Bronchial smooth muscle cell (primary cell): ENCODE measurements at places on chromosomes 3 and 15. TPM values are rescaled to one million over a fixed set of nuclear protein-coding genes. Genes with fewer than 3 reads are reported as not detected.

Gene ADCY5
- 0.16 and 1.2 TPM in 2 replicates for total RNA-seq

Gene FAH
- 57.2 and 66.1 TPM in 2 replicates for total RNA-seq

Gene SCAMP5
- total RNA-seq = 0.52 and 0.79 TPM in 2 replicates

Gene AQP9
- total RNA-seq = not detected in 2 replicates

Gene GOLGA8T
- under 0.01 and 0.17 TPM in 2 replicates for total RNA-seq

Gene SNTN
- total RNA-seq = not detected in 2 replicates

Gene NMB
- 1.3 and 2.4 TPM in 2 replicates for total RNA-seq

Gene GRAMD2A
- total RNA-seq = 0.09 and 0.16 TPM in 2 replicates

Gene FANCD2OS
- not detected in 2 replicates for total RNA-seq

Gene ARHGEF26
- 0.09 and 0.95 TPM in 2 replicates for total RNA-seq

Gene DAZL
- total RNA-seq = not detected in 2 replicates

Gene CCDC54
- not detected in 2 replicates for total RNA-seq

Gene UBR1
- 36.2 and 40.0 TPM in 2 replicates for total RNA-seq

Gene ARNT2
- total RNA-seq = 1.3 and 3.9 TPM in 2 replicates

Gene REC114
- total RNA-seq = not detected in 2 replicates

Gene SLC2A2
- not detected in 2 replicates for total RNA-seq

Gene ZKSCAN7
- 5.8 and 6.2 TPM in 2 replicates for total RNA-seq

Gene PAK6
- total RNA-seq = under 0.01 and 0.16 TPM in 2 replicates

Gene PCNP
- total RNA-seq = 52.7 and 103 TPM in 2 replicates

Gene CIP2A
- total RNA-seq = 4.3 and 4.9 TPM in 2 replicates

Gene CASR
- not detected in 2 replicates for total RNA-seq

Gene APEH
- 103 and 115 TPM in 2 replicates for total RNA-seq

Gene FES
- 30.7 and 52.2 TPM in 2 replicates for total RNA-seq

Gene GOLGA8J
- total RNA-seq = 0.09 TPM in 1 of 2 replicates, not detected in the other

Gene GOLGA6D
- total RNA-seq = under 0.01 TPM in 1 of 2 replicates, not detected in the other

Gene SEMA6D
- total RNA-seq = 4.9 and 9.5 TPM in 2 replicates

Gene A4GNT
- not detected in 2 replicates for total RNA-seq

Gene IQCH
- 3.5 and 4.8 TPM in 2 replicates for total RNA-seq

Gene NANOGP8
- not detected in 2 replicates for total RNA-seq

Gene MYH15
- 0.86 and 0.95 TPM in 2 replicates for total RNA-seq

Gene CPN2
- not detected in 2 replicates for total RNA-seq

Gene SLC15A2
- under 0.01 and 0.43 TPM in 2 replicates for total RNA-seq

Gene ATP13A5
- total RNA-seq = not detected in 2 replicates

Gene NCKIPSD
- total RNA-seq = 8.4 and 9.4 TPM in 2 replicates

Gene IQCF5
- not detected in 2 replicates for total RNA-seq

Gene CCDC191
- total RNA-seq = 1.7 and 2.7 TPM in 2 replicates

Gene GOLGA8S
- total RNA-seq = under 0.01 and 0.09 TPM in 2 replicates

Gene ARPC4
- 168 and 191 TPM in 2 replicates for total RNA-seq

Gene TMEM212
- total RNA-seq = not detected in 2 replicates
